Body of pancreas (tissue), 4 donors: ENCODE measurements at places on chromosomes 2 and 18.
A peak's percentile ranks its signal among the peaks of the same experiment; 100 is the strongest.

DNA sequence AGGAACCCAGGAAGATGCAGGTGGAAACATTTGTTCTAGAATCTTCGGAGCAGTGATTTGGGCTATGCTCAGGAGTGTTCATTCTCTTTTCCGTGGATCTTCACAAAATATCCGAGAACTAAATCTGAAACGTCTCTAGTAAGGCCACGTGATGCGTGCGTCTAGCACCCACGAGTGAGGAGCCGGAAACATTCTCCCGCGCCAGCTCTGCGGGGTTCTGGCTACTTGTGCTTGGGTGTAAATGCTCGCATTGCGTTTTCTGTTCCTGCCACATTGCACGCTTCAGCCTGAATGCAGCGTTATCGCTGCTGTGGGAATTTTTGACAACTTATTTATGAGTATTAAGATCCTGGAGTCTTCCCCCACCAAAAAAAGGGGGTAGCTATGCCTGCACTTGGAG is 71.4 kb downstream of the KLHL29 start:
- DNase-seq, result no peak

GRCh38 chr2:234425639-234426603 is 71.0 kb downstream of the ARL4C start:
- DNase-seq, result no peak

GRCh38 chr2:88398180-88398579 is 54.3 kb downstream of the FOXI3 start:
- no peak for DNase-seq

DNA sequence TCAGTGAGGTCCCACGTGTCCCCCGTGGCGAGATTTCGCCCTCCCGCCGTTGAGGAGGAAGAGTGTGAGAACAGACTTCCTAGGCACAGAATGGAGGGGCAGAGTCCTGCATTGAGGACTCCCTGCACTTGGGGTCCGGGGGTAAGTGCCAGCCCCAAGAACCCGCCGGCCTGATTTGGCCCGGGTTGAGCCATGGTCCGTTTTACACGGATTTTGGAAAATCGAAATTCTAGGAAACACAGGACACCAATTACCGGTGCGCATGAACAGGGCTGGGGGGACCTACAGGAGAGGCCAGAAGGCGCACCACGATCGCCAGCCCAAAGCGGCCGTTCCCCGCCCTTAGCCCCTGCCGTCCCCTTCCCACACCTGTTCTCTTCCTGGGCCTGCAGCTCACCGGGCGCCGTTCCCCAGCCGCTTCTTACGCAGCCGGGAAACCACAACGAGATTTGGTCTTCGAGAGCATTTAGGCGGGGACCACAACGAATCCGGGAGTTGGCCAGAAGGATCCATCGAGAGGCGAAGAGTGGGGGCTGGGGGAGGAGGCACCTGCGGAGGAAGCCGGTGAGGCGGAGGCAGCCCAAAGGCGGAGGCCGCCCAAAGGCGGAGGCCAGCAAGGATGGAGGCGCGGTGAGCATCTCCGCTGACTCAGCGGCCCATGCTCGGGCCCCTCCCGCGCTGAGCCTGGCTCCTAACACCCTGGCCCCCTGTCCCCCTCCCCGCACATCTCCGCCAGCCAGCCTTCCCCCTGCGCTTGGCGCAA is 464 bp upstream of the TLX2 start:
- DNase-seq, result no peak

DNA sequence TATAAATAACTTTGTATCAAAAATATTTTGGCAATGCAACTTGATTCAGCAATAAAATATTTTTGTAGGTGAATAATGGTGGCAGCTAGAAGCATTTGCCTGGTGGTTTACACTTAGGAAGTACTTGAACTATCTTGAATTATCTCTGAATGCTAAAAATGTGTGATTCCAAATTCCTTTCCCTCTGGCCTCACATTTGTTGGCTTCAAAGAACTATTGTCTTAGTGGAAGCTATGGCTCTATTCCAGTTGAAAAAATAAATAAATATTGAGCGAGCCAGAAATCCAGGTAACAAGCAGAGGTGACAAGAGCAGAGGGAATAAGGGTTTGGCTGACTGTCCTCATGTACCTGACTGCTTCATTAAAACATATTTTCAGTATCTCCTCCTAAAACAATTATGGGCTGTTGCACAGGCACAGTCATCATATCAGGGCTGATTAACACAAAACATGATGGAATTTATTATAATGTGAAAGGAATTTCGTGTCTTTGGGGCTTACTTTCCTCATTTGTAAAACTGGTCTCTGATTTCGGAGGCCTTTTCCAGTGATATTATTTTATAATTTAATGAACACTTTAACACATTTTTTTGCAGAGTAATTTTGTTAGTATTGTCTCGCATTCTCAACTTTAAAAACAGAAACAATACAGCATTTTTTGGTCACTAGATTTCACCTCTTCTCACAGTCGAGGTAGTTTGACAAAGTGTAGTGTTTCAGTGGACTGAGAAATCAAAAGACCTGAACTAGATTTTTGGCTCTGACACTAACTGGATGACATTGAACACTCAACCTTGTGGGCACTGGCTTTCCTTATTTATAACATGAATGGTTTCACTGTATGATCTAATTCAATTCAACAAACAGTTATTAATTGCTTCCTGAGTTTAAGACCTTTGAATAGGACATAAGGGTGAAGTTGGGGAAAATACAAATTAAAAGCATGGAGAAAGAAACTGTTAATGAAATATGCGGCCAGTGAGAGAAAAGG is 7.8 kb upstream of the CAVIN2 start:
- DNase-seq, result no peak

GRCh38 chr18:22165049-22165602 is 4.3 kb upstream of the GATA6 start:
- peak; percentile 14 for DNase-seq

- peak; percentile 22 for DNase-seq
Measured at GRCh38 chr2:196592911-196593881, 46.3 kb upstream of the CCDC150 start.

- DNase-seq, result no peak
Measured at GRCh38 chr2:120654381-120655134, 81.1 kb upstream of the GLI2 start.

DNA sequence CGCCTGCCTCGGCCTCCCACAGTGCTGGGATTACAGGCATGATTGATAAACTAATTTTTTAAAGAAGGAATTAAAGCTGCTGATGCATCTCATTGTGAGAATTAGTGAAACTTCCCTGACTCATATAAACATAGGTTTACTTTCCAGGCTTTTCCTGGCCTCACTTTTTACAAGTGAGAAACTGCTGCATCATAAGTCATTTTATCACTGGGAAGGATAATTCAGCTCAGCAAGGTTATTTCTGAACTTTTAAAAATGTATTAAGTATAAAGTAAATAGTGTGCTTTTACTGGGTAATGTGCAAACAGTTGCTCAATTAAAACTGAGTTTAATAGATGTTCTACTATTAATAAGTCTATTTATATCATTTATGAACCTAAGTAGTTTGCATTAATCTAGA is 1130.3 kb upstream of the CDH2 start:
- no peak for DNase-seq

DNA sequence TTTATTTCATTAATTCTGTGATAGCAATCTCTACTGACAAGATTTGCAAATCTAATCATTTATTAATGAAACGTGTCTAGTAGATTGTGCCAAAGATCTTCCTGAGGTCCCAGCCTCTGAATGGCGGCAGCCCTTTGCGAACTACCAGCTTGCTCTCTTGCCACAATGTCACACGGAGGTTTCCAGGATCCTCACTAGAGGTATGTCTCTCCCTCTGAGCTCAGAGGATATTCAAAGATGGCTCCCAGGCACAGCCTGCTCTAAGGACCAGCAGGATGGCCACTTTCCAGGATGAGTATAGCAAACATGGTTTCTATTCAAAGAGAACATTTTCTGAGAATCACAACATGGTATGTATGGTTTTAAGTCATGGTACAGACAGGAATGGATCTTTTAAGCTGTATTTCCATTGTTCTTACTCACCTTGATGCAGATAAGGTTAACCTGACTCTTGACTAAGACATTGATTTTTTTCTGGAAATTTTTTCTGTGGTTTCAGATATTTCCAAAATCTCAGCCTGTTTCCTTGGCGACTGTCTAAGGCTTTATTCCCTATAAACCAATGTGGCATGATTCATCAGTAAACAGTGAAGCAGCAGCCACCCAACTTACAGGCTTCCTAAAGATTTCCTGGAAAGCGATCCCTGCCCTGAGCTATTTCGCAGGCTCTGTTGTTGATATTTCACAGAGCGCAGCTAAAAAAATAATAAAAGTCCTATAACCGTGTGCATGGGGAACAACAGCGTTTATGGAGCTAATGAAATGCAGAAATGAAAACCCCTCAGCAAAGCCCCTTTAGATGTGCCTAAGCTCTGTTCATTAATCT is 54.1 kb upstream of the KLF7 start:
- no peak for DNase-seq

DNA sequence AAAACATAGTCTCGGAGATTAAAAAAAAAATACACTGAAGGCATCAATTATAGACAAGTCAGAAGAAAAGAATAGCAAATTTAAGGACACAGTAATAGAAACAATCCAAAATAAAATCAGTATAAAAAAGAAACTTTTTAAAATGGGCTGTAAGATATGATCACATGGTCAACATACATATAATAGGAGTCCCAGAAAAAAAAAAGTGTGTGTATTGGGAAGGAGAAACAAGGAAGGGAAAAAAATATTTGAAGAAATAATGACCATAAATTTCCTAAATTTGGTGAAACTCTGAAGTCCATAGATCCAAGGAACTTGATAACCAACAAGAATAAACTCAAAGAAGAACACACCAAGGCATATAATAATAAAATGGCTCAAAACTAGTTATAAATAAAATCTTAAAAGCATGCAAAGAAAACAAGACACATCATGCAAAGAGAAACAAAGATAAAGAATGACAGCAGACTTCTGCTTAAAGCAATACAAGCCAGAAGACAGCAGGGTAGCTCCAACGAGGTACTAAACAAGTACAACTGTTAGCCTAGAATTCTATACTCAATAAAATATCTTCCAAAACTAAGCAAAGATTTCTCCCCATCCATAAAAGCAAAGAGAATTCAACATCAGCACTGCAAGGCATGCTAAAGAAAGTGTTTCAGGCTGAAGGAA is 115.1 kb downstream of the NBAS start:
- DNase-seq, result no peak

- DNase-seq, result peak; percentile 6
Measured at GRCh38 chr2:126902152-126902835, 3.6 kb downstream of the TEX51 start.

DNA sequence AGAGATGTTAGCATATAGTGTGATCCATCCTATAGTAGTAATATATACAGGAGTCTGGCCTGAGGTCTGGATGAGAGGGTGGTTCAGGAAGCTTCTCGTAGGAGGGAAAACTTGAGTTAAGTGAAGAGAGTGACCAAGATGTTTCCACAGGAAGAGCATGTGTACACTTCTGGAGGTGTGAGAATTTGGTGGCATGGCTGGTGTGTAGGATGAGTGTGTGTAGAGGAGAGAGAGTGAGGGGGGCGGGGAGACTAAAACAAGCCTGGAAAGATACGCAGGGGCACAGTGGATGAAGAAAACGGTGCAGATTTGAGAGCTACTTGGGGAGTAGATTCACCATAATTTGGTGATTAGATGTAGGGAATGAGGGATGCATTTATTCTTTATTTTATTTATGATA is 43.5 kb upstream of the CTLA4 start:
- DNase-seq, result no peak

DNA sequence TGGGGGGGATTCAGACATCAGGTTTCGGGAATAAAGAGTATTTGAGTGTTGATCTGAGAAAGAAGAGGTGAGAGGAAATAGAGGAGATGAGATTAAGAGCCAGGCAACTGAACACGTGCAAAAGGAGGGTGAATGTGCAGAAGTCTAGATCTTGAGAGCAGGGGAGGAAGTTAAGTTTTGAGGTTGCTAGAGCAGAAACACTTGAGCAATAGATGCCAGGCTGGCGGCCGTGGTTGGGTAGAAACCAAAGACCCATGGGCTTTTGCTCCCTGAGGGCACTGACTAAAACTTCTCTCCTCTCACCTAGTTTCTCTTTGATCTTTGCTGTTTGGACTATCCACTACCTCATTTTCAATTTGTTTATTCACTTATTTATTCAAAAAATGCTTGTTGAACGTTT is 116.0 kb downstream of the CDC42EP3 start:
- DNase-seq, result no peak

DNA sequence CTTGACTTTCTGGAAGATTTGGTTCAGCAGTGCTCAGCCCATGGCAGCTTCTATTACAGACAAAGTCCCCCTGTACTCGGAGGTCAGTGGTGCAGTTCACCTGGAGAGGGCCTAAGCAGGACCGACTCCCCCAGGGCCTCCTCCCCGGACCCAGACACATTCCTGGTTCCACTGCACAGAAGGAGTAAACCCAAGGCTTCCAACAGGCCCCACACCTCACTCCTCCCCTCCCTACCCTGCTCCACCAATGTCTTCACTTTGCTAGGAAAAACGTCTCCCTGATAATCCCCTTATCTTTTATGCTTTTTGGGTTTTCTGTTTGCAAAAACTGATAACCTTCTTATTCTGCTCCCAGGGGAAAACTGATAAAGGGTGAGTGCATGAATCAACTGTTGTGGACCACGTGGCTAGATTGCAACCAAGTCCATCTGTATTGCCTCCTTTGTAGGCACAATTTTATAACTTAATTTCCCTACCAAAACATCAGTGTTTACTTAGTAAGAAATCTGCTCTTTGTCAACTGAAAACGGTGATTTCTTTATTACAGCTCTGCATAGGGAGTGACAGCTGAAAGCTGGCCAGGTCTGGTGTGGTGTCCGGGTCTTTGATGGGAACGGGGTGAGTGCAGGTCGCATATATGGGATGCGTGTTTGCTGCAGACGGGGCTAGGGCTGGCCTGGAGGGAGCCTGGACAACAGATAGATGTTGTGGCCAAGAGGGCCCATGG is 202.5 kb downstream of the GLI2 start:
- DNase-seq, result no peak

DNA sequence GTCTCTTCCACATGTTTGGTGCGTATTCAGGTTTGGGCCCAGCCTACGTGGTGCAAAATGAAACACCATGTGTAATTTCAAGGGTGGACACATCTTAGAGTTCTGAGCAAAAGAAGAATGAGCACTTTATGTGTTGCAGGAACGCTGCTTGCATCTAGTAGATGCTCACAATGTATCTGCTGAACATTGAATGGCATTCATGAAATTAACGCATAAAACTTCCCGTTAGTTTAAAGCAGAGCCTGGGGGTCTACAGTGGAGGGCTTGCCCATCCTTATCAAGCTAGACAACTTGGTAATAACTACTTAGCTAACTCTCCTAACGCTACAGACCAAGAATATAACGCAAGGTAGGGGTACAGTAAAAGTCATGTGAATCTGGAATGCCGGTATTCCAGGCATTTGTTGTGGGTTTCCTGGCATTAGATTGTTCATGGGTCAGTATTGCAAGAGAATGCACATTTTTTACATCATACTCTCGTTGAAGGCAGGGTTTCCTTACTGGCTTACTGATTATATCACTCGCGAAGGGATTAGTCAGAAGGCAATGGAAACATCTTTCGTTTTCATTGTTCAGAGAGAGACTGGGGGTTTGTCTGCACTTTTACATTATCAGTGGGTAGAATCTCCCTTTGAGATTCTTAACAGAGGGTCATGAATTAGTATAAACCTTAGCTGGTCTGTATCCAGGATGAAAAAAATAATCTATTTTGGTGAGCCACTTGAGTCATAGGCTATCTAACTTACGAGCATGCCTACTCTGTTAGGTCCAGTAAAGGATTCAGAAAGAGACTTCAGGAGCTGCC is 229.5 kb upstream of the EPAS1 start:
- no peak for DNase-seq

GRCh38 chr2:70041663-70042062 is 45.6 kb upstream of the PCBP1 start:
- DNase-seq, result no peak

GRCh38 chr2:20666304-20667150 is at the start of gene GDF7:
GDF7 (plus strand) TSS chr2:20667144; CDS start chr2:20667240, 96 bp downstream.
- DNase-seq, result peak; percentile 55

GRCh38 chr2:195451160-195451559 is 205.9 kb upstream of the SLC39A10 start:
- DNase-seq, result no peak
